ENCODE measurements at places on chromosomes 11 and 22.

GRCh38 chr11:61075891-61076290, 26.4 kb upstream of the CD5 start:
- DNase-seq, result no peak

DNA sequence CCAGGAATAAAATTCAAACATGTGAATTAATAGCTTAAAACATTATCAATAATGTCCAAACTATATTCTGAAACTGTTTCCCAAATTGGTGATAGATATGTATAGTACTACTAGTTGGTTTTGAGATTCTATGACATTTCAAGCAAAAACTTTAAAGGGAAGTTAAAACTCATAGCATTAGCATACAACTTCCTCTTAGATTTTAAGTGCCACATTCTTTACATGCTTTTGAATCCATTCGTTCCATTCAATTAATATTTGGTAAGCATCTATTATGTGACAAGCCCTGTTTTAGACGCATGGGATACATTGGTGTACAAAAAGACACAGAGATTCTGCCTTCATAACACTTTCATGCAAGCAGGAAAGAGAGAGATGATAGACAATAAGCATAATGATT, 8.9 kb downstream of the PATL1 start:
- DNase-seq, result no peak

DNA sequence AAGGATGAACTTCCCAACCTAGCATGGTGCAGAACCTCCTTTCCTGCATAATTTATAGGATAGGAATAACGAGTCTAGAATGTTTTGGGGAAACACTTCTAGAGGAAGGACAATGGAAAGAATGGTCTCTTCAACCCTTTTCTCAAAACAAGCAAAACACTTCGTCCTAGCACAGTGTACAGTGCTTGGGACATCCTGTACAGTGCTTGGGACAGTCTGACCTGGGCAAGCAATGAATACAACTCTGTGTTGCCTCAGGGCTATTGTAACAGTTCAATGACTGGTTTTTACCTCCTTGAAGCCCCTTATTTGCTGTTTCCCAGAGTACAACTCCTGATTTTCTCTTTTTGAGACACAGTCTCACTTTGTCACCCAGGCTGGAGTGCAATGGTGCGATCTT, 1.6 kb upstream of the ADAMTS8 start:
- DNase-seq, result no peak

DNA sequence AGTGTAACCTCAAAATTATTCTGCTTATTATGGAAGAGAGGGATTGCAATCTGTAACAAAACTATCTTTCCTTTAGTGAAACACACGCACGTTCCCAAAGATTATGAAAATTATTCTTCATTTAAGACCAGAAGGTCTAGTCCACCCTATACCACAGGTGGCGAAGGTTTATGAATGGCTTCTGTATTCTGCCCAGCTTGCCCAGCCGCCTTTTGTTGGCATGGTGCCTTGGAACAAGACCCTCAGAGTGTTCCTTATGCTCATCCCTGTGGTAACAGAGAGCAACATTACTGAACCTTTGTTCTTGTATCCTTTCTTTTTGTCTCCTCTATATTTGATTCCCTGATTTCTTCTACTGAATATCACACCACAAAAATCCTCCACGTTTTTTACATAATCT, 116.4 kb downstream of the FAR1 start:
- DNase-seq, result no peak

DNA sequence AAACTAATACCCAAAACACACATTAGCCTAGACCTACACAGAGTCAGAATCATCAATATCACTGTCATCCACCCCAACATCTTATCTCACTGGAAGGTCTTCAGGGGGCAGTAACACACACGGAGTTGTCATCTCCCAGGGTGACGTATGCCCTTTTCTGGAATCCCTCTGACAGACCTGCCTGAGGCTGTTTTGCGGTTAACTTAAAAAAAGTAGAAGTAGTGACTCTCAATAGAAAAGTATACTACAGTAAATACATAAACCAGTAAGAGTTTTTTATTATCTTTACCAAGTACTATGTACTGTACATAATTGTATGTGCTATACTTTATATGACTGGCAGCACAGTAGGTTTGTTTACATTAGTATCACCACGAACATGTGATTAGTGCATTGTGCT, 80.5 kb downstream of the PGR start:
- no peak for DNase-seq

DNA sequence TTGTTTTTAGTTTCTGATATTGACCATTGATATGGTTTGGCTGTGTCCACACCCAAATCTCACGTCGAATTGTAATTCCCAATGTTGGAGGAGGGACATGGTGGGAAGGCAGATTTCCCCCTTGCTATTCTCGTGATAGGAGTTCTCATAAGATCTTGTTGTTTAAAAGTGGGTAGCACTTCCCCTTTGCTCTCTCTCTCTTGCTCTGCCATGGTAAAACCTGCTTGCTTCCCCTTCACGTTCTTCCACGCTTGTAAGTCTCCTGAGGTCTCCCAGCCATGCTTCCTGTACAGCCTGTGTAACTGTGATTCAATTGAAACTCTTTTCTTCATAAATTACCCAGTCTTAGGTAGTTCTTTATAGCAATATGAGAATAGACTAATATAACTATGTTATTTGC, 203.6 kb upstream of the CHORDC1 start:
- DNase-seq, result no peak
